ENCODE measurements at places on chromosomes 11 and 22.
A peak's percentile ranks its signal among the peaks of the same experiment; 100 is the strongest.

DNA sequence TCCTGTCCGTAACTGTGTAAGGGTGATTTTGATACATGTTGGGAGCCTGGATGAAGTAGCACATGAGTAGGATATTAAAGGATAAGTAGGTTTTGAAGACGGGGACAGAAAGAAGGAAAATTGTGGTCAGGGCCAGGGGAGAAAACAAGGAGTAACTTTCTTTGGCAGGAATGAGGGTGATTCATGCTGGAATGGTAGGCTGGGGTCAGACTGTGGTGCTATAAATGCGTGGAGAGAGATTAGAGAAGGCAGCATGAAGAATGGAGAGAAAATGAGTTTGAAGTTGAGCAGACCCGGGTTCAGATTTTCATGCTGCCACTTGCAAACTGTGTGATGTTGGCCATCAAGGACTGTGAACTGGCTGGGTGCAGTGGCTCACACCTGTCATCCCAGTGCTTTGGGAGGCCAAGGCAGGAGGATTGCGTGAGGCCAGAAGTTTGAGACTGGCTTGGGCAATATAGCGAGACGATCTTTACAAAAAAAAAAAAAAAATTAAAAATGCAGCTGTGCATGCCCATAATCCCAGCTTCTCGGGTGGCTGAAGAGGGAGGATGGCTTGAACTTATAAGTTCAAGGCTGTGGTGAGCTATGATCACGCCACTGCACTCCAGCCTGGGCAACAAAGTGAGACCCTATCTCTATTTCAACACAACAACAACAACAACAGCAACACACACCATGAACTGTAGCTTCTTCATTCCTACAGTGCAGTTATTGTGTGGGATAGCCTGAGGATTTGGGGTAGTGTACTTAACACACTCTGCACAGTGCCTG lies 22.3 kb downstream of the ZBTB16 start:
- no peak for DNase-seq

GRCh38 chr11:96168623-96169022 lies 174.4 kb downstream of the MAML2 start:
- peak; percentile 73 for DNase-seq

DNA sequence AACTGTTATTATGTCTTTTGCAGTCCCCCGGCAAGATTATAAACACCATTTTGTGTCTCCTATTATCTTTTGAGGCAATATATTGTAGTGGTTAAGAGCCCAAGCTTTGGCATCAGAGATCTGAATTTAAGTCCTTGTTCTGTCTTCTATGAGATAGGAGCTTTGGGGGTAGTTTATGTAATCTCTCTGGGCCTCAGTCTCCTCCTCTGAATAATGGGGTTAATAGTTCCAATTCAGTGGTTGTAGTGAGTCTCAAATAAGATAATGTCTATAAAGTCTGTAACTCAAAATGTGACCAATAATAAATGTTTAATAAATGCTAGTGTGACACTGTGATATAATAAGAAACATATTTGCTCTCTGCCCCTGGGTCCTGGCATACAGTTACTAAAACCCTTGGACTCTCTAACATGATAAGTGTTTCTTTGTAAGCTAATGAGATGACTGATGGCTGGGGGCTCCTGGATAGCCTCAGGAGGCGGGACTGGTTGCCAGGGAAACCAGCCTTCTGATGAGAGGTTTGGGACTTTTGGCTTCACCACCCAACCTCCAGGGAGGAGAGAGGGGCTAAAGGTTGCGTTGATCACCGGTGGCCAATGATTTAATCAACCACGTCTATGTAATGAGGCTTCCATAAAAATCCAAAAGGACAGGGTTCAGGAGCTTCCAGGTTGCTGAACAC lies 183.4 kb upstream of the MTMR2 start:
- DNase-seq: no peak

DNA sequence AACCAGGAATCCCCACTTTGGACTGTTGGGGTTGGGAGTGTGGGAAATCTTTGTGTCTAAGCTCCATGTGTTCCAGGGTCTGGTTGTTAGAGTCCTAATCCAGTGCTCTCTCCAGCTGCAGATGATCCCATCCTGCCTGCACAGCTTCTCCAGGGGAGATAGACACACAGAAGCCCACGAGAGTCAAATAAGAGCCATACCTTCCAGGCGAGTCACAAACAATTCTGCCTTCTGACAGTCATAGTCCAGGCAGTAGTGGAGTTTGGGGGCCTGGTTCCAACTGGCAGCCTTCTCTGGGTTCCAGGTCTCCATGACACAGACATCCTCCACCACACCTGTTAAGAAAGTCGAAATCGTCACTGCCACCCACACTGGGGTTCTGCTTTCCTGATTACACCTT lies 32.1 kb downstream of the SYT13 start:
- no peak for DNase-seq

DNA sequence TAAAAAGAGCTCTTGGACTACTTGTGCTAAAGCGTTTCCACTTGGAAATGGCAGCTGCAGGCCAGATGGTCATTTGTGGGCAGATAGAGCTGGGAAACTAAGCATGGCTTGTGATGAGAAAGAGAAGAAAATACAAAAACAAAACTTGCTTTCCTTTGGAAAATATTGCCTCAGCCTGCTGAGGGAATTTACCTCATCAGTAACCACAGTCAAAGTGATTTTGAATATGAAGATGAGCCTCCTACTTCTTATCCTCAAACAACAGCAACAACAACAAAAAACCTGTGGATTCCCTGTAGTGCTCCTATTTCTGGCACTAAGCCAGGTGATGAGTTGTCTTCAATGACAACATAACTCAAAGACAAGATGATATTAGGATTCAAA lies 62.7 kb upstream of the FIBIN start:
- DNase-seq: no peak

- DNase-seq: no peak
These were observed 1.9 kb upstream of the OR6Q1 start for GRCh38 chr11:58028687-58029411.

DNA sequence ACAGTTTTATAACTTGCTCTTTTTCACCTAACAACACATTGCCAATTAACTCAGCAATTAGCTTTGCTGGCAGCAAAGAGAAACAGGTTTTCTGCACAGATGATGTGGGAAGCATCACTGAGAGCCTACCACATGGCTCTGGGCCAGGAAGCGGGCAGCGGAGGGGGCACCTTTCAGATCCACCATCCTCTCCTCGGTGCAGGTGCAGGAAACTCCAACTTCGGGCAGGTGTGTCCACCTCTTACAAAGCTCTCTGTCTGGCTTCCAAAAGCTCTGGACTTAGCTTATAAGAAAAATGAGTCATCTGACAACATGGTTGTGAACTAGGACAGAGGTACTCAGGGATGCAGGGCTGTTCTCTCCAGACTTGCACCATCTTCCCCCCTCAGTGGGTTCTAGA lies 77.0 kb downstream of the RPS6KA4 start:
- no peak for DNase-seq

- no peak for DNase-seq
These were observed 31.5 kb downstream of the EHF start for GRCh38 chr11:34652191-34652973.

GRCh38 chr22:17824457-17824856 lies 50.2 kb upstream of the BID start:
- DNase-seq: no peak

DNA sequence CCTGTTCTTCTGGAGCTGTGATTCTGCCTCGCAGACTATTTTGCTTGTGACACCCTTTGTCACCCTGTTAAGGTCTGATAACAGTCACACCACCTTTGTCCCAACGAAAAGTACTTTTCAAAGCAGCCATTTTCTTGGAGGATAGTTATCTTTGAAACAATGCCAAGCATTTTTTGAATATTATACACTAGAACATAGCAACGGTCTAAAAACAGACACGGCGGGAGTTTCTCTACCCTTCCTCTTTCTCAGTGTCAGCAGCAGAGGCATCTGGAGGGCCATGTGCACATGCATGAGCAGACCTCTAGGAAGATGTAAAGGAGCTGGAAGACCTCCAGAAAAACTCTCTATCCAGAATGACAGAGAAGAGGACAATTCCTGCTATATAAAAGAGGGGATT lies 86.5 kb downstream of the TRPC6 start:
- DNase-seq: no peak

DNA sequence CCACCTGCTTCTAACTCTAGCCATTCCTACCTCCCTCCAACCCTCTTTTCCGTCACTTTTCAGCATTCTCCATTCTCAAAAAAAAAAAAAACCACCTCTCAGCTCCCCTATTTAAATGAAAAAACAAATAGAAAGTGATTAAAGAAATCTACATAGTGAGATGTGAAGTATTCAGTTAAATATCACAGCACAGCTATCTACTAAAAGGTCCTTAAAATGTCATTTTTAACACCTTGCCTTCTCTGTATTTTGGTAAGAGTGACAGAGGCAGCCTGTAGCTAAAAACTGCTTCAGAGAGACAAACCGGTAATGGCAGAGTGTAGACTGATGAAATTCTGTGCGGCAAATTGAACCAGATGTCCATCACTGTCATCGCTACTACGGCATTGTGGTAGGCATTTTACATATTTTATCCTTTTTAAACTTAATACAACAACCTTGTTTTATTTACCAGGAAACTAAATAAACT lies 346 bp upstream of the ALG9 start:
- no peak for DNase-seq

GRCh38 chr11:81495699-81496292 lies 1237.9 kb downstream of the FAM181B start:
- no peak for DNase-seq

GRCh38 chr11:75199412-75199955 lies 41.1 kb upstream of the TPBGL start:
- DNase-seq: no peak

DNA sequence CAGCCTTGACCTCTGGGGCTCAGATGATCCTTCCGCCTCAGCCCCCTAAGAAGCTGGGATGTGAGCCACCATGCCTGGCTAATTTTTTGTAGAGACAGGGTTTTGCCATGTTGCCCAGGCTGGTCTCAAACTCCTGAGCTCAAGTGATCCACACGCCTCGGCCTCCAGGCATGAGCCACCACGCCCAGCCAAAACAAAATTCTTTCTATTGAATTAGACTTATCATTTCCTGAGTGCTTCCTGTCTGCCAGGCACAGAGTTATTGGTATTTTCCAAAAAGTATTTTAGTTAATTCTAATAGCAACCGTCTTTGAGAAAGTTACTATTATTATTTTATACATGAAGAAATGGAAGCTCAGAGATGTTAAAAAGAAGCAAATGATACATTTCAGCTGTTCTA lies 61.4 kb upstream of the LMO2 start:
- no peak for DNase-seq

GRCh38 chr22:27949421-27949820 lies 30.4 kb upstream of the PITPNB start:
- DNase-seq: no peak

DNA sequence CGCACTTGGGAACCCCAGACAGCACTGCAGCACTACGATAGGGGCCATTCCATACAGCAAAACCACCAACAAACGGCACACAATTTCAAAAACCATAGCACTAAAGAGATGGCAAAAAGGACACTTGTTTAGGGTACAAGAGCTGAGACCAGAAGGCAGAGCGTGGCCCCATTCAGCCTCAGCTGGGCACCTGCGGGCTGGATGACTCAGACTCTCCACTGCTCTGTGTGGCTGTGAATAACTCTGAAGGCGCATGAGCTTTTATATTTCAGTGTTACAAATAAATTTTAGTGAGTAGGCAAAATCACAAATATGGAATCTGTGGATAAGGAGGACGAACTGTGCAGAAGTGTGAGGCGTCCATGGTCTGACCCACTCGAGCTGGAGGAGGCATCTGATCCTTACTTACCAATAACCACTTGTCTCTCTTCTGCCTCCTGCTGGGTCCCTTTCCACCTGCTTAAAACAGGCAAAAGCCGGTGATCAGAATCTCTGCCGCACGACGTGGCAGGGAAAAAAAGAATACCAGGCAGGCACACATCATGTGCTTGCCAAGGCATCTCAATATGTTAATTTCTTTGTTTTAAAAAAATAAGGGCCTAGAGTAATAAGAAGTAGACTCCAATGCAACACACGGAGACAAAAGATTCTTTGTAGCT lies 325.7 kb downstream of the SHANK2 start:
- no peak for DNase-seq

- DNase-seq: no peak
These were observed 141.6 kb downstream of the TRPC6 start for GRCh38 chr11:101442171-101442570.

DNA sequence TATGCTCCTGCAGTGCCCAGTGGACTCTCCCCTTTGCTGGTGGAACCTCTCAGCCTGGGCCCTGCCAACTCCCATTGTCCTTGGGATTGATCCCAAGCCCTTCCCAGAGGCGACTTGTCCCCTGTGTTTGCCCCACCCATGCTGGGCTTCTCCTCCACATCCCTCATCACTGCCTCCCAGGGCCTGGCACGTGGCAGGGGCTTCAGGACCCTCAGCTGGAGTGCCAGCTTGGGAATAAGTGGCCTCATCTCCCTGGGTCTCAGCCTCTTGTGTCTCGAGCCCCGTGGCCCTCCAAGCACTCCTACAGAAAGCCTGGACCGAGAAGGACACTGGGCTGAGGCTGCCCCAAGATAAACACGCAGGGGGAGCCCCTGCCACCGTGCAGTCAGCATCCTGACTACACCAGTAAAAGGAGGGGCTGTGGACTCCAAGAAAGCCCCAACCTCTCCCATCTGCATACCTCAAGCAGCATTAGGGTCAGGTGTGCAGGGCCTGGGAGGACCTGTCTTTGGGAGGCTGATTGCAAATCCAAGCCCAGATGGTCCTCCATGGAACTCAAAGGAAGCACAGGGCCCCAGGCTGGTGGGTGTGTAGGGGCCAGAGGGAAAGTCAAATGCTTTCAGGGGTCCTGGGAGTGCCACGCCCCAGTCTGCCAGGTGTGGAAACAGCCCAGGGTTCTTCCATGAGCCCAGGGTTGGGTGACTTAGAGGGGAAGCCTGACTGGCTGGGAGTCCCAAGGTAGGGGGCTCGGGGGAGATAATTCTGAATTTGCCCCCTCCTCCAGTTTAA lies 9.5 kb upstream of the GNAZ start:
- DNase-seq: peak; percentile 2

- no peak for DNase-seq
These were observed 550.3 kb downstream of the CNTN5 start for GRCh38 chr11:99571094-99571493.

GRCh38 chr11:6251120-6251733 lies 8.4 kb upstream of the CCKBR start:
- DNase-seq: peak; percentile 36

DNA sequence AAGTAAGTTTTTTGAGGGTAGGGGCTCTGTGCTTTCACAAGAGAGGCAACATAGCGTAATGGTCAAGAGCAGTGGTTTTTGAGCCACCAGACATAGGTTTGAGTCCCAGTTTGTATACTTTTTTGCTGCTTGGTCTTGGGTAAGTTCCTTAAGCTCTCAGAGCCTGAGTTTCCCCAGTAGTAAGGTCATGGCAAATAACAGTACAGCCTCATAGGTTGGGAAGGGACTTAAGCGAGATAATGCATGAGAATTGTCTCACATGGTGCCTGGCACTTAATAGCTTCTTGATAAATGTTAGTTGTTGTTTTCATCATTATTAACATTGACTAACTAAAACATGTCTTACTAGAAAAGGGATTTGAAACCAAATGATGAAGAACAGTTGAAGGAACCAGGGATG lies 83.1 kb downstream of the ARFGAP2 start:
- DNase-seq: no peak
